ENCODE measurements at places on chromosomes 2 and 18. TPM values are rescaled to one million over a fixed set of nuclear protein-coding genes. Genes with fewer than 3 reads are reported as not detected.

DNA sequence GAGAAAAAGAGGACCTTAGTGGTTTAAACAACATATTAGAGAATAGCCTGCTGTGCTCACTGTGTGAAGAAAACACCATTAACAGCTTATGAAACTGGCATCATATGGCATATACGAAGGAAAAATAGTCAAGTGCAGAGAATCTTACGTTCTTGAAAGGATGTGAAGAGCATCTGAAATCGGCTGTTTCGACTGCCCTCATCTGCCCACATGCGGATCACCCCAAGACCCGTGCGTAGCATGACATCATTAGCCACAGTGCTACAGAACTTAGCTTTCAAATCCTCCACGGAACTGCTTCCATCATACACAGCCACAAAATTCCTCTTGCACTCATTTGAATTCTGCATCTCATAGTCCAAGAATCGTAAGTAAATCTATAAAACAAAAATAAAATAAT, 84.3 kb downstream of the NETO1 start:
- no peak for DNase-seq

DNA sequence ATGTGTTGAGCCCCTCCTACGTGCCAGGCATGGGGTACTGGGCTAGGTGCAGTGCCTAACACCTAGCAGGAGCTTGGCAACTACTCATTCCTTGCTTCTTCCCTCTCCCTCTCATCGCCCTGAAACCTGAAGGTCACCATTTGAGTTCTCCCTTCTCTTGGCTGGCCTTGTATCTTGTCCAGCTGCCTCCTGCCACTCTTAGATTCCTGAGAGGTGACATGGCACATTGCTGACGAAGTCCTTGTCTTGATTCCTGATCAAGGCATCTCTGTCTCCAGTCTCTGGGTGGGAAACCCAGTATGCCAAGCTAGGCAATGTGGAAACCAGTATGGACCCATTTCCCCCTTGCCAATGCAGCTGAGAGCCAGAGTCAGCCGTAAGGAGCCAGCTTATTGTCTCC, 9.0 kb upstream of the EFR3B start:
- no peak for DNase-seq

GRCh38 chr2:119421304-119421703, 10.3 kb upstream of the TMEM37 start:
- no peak for DNase-seq

DNA sequence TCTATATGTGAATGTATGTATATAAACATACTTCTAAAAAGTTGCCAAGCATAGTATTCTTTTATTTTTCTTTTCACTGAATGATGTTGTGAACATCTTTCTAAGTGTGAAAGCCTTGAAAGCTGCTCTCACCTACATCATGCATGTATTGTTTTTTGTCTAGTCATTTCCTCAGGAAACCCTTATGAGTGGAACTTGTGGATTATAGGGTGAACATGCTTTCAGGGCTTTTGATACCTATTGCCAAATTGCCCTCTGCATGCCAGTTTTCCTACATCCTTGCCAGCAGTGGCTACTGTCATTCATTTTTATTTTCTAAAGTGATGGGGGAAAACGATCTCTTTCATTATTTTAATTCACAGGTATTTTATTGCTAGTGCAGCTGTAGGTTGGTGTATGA, 78.3 kb downstream of the ADAM23 start:
- DNase-seq, result no peak

GRCh38 chr2:27191070-27191829, 20.6 kb upstream of the ATRAID start:
- peak; percentile 76 for DNase-seq

DNA sequence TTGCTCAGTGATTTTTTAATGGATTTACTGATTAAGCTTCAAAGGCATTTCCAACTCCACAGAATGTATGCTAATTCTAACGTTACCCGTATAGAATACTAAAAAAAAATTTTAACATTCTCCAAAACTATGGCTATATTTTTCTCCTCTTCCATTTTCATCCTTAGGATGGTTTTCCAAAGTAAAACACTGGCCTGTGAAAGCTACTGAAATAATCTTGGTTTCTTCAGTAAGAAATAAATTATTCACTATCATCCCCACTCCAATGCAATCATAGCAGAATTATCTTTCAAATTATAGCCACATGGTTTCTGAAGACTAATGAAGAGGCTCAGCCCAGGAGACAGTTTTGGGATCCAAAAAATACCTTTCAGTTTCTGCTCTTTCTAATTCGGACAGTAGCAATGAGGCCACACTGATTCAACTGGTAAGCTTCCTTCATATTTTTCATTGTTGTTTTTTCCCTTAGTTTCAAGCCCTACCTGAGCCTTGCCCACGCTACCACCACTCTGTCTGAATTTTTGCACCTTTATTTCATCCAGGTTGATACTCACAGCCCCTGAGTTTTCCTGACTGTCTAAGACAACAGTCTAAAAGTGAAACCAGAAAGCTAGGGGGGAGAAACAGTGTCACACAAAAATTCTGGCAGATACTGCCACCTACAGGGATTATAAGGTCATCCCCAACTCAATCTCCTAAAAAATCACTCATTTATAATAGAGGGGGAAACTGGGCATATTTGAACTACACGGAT, 887.9 kb downstream of the NRXN1 start:
- no peak for DNase-seq

GRCh38 chr2:66084948-66085590, 349.9 kb upstream of the MEIS1 start:
- DNase-seq, result no peak

Gene PTRHD1
- 14.9 TPM for total RNA-seq

Gene IL36G
- total RNA-seq, result not detected

Gene FBLN7
- 1.9 TPM for total RNA-seq

Gene SLC9A2
- 0.12 TPM for total RNA-seq
